Activated CD4-positive, alpha-beta T cell treated with anti-CD3 and anti-CD28 coated beads for 24 hours (primary cell): ENCODE measurements at places on chromosomes 6 and 20.
A peak's percentile ranks its signal among the peaks of the same experiment; 100 is the strongest.

- DNase-seq = peak; percentile 58
These were observed 132.8 kb downstream of the CDK19 start for GRCh38 chr6:110682460-110682853.

GRCh38 chr6:131762984-131763383 is 44.8 kb upstream of the ENPP1 start:
- no peak for DNase-seq

DNA sequence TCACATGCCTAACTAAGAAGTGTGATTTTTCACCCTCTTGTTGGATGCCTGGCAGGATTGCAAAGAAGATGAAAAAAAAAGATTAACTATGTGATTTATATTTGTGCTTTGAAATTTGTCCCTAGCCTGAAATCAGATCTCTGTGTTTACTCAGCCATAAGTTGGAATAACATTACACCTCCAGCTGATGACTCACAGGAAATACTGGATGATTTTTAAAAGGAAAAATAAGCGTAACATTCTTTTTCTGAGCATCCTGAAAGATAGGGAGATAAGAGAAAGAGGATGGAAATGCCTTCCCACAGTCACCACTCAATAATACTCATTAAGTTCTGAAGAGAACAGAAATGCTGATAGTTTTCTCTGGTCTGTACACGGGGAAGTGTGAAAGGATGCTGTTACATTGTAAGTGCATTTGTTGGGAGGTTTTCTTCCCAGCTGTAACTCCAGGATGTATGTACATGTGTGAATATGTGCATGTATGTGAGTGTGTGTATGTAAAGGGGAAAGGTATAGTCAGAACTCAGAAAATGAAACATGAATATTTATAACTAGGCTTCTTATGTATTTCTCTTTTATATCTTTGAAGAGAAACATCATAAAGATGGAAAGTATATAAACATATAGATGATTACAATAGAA is 37.4 kb upstream of the RIPPLY2 start:
- no peak for DNase-seq

DNA sequence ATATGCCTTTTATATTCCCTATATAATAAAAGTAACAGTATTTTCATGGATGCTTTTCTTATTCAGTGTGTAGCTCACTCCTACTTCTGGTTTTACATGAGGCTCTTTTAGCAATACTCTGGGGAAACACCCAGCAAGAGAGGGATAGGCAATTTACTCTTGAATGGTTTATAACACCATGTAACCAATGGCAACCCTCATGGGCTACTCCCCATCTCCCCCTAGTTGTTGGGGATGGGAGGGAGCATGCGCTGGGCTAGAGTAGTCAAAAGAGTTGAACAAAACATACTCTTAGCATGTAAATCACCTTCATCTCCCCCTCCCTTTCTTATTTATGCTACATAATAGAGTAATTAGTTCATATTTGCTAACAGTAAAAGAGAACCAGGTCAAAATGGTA is 140.1 kb upstream of the LRFN2 start:
- DNase-seq = no peak

- no peak for DNase-seq
These were observed 638.4 kb downstream of the MAFB start for GRCh38 chr20:40050596-40050995.

DNA sequence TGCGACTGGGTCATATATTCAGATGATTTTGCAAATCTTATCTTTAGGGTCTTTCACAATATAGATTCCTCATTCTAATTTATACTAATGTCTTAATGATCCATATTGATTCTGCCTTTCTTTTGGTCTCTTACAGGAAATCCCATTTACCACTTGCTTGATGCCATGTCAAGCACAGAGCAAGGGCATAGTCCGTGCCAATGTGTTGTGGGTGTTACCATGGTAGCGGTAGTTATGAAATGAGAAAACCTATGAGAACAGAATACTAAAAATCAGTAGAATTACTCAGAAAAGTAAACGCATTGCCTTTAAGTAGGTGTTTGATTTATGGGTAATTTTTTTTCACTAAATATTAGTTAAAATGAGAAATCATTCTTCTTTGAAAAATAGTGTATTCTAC is 153.9 kb upstream of the RAB32 start:
- no peak for DNase-seq

- DNase-seq = no peak
These were observed 152.3 kb upstream of the BEND6 start for GRCh38 chr6:56802584-56802983.

GRCh38 chr6:23601811-23602345 is 524.1 kb upstream of the NRSN1 start:
- DNase-seq = no peak

- DNase-seq = no peak
These were observed 268.8 kb upstream of the PLCB4 start for GRCh38 chr20:8800089-8800488.

DNA sequence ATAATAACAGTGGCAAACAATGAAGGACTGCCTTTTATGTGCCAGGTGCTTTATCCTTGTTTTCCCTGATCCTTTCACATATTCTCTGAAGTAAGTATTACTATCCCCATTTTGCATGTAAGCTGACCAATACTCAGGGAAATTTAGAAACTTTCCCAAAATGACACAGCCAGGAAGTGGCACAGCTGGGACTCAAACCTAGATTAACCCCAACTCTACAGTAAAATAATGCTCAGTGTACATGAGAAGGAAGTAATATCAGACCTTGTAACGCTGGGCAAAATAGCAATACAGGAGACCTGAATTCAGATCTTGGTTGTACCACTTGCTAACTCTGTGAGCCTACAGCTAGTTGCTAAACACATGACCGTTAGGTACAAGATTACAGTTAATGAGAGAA is 26.8 kb upstream of the NRSN1 start:
- DNase-seq = no peak

GRCh38 chr20:17916433-17916891 is 52.1 kb downstream of the SNX5 start:
- DNase-seq = no peak

DNA sequence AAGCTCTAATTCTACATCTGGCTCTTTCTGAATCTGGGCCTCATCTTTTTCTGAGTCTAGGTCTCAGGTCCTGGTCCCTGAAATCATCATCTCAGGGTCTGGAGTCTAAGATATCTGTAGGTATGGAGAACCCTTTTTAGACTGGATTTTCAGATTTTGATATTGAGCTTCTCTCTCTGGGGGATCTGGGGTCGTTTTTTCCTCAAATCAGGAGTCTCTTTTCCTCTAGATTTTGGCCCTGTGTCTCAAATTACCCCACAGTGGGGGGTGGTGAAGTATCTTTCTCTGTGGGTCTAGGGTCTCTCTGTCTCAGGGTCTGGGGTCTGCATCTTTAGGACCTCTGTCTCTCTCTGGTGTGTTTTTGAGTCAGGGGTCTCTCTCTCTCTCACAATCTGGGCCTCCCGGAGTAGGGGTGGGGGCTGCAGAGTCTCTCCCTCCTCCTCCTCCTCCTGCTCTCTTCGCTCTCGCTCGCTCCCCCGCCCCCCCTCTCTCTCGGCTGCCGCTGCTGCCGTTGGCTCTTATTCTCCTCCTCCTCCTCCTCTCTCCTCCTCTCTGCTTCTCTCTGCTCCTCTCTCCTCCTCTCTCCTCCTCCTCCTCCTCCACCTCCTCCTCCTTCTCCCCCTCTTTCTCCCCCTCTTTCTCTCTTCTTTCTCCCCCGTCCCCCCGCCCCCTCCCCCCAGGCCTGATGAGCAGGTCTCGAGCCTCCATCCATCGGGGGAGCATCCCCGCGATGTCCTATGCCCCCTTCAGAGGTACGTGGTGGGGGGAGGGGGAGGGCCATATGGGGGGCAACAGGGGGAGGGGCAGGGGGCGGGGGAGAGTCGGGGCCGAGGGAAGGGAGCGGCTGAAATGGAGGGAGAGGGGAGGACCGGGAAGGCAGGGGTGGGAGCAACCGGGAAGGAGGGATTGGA is at the start of gene SYNGAP1:
Gene SYNGAP1, plus strand, starts transcription at position 486 of the 911 bp plus-strand sequence. Its CDS starts 200 bp downstream, at position 686.
- no peak for DNase-seq

DNA sequence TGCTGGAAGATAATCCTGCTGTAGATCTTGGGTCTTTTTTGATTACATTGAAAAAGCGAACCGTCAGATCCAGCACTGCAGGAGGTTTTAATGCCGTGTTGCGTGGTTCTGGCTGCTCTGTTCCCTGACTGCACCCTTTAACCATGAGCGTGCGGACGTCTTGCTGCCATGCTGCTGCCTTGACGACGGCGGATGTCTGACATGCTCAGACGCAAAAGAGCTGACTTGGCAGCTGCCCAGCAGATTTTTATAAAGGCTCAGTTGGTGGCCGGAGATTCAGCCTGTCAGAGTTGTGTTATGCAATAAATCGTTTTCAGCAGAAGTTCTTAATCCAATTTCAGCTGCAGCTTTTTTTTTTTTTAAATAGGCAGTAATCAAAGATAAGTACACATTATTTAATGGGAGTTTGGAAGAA is 119.4 kb downstream of the JARID2 start:
- no peak for DNase-seq

- peak; percentile 15 for DNase-seq
These were observed 602.9 kb upstream of the ARID1B start for GRCh38 chr6:156174031-156174890.

GRCh38 chr6:56594699-56595098 is 48.0 kb downstream of the DST start:
- no peak for DNase-seq

DNA sequence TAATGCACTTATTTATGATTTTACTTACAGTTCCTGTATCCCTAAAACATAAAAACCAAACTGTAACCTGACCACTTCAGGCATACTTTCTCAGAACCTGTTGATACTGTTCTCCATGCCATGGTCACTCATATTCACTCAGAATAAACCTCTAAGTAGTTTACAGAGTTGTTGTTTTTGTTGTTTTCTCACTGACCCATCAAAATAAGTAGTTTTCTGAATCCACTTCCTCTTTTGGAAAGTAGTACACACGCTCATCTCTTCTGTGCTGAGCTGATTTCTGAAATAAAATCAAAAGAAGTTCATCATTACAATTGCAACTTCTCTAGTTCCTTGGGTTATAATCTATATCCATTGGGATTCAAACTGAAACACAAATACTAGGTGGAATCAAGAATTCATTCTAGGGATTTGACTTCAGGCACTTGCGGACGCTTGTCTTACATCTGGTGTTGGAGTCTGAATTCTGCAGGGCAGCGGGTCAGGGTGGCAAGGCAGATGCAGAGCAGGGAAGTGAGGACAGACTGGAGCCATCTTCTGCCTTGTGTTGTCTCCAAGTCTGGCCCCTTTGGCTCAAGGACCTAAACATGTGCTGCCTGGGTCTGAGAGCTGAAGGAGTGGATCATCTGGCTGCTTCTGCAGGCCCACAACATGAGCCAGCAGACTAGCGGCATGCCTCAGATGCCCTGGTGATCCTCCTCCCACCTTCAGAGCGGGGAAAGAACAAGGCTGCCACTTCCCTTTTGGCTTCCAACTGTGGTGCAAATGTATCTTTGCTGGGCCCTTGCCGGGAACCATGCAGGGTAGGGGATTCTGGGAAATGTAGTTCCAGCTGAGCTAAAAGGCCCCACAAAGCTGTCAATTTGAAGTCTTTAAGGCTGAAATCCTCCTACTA is 167.9 kb upstream of the MYLIP start:
- DNase-seq = no peak

- DNase-seq = no peak
These were observed 164.7 kb downstream of the SCP2D1 start for GRCh38 chr20:18978311-18978710.

GRCh38 chr6:56356426-56356825 is 109.0 kb upstream of the COL21A1 start:
- DNase-seq = no peak

DNA sequence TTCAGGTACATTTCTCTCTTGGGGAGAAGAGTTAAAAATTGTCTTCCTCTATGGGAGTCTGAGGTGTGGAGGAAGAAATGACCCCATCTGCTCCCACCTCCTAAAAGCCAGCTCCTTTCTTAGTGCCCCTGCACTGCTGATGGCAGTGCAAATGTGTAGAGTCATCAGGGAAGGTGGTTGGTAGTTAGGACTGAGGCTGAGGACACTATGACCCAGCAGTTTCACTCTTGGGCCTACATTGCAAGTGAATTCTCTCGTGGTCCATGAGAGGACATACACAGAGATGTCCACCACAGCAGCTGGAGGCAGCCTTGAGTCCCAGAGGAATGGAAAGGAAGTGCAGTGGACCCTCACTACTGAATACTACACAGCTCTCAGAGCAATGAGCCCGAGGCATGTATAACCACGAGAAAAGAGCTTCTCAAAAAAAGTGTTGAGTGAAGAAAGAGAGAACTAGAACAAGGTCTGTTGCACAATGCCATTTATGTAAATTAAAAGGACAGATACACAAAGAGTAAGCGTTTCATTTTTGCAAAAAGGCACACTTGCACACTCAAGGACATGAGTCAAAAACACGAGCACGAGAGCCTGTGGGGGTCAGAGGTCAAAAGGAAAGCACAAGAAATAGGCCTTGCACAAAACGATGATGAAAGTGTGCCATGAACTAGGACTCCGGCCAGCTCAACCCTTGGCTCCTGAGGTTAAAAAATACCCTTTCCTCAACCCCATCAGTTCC is 308.2 kb upstream of the PRND start:
- no peak for DNase-seq

- DNase-seq = no peak
These were observed 11.4 kb upstream of the MMS22L start for GRCh38 chr6:97294451-97294850.

DNA sequence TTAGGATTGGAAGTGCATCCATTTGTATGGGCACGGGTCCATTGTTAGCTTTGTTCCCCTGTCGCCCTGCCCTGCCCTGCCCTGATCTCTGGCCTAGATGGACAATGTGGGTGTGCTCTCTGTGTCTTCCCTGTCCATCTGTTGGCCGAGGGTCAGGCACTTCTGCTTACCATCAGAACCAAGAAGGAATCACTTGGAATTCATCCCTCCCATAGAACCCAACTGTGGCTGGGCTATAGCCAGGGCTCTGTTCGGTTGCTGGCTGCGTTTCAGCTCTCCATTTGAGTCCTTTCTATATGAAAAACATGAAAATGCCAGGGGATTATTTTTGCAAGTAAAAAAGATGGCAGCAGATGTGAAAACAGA is 26.6 kb upstream of the TULP4 start:
- DNase-seq = no peak

GRCh38 chr6:15927531-15928225 is 201.2 kb upstream of the MYLIP start:
- no peak for DNase-seq

- DNase-seq = no peak
These were observed 2.9 kb downstream of the LAMA5 start for GRCh38 chr20:62363920-62364851.

- DNase-seq = no peak
These were observed 12.6 kb downstream of the ACSS1 start for GRCh38 chr20:25045343-25045712.

DNA sequence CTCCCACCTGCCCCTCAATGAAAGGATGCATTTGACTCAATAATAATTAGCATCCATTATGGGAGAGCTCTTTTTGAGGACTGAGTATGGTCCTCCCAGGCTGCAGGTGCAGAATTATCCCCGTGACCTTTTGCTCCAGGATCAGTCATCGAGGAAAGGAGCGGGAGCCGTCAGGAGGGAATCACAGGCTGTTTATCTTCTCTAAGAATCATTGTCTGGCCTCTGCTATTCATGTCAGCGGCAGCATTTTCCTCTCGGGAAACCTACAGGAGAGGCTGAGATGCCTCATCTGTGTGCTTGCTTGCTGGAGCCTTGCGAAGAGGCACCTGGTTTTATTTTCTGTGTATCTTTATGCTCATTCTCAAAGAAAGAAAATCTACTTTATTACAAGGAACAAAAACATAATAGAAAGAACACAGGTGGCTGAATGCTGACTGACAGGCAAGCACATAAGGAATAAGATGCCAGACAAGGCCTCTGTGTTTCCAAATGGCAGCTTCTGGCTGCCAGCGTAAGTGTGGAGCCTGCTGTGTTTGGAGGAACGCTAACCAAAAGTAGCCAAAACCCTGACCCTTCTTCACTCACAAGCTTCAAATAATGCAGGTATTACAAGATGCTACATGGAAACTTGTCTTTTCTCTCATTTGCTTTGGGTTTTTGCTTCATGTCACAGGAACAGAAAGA is 539.1 kb upstream of the MARCKS start:
- no peak for DNase-seq
